ENCODE measurements at places on chromosomes 1 and 21.

- DNase-seq: no peak
These were observed 70.2 kb downstream of the EDEM3 start for GRCh38 chr1:184684285-184685074.

- DNase-seq: no peak
These were observed 3.5 kb upstream of the GNG12 start for GRCh38 chr1:67836769-67837168.

DNA sequence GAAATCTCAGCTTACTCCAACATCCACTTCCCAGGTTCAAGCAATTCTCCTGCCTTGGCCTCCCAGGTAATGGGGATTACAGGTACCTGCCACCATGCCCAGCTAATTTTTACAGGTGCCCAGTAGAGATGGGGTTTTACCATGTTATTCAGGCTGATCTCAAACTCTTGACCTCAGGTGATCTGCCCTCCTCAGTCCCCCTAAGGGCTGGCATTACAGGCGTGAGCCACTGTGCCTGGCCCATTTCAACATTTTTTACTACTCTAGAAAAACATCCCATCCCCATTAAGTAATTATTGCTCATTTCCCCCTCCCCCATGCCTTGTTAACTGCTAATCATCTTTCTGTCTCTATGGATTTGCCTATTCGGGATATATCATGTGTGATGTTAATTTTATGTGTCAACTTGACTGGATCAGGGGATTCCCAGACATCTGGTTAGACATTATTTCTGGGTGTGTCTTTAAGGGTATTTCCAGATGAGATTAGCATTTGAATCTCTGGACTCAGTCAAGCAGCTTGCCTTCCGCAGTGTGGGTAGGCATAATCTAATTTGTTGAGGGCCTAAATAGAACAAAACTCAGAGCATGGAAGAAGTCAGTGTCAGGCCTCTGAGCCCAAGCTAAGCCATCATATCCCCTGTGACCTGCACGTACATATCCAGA is 33.0 kb upstream of the ZBTB8B start:
- DNase-seq: no peak

- no peak for DNase-seq
These were observed 1.9 kb downstream of the S100A4 start for GRCh38 chr1:153543736-153544135.

DNA sequence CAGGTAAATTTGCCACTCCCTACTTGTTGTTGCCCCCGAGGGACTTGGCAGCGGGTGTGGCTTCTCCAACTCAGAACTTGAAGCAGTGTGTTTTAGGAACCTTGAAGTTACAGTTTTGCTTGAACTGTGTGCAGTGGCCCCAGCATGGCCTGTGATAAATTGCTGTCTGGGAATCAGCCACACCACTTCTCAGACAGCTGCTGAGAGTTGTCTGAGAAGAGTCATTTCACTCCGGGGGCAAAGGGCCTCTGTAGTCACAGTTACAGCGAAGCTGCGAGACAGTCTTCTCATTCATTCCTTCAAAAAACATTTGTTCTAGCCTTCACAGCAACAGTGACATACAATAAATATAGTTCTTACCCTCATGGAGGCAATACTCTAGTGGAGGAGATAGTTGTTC is 70.3 kb downstream of the PROX1 start:
- no peak for DNase-seq

GRCh38 chr1:67843331-67843730 is 10.1 kb upstream of the GNG12 start:
- no peak for DNase-seq
